ENCODE measurements at places on chromosomes 16 and 17.

DNA sequence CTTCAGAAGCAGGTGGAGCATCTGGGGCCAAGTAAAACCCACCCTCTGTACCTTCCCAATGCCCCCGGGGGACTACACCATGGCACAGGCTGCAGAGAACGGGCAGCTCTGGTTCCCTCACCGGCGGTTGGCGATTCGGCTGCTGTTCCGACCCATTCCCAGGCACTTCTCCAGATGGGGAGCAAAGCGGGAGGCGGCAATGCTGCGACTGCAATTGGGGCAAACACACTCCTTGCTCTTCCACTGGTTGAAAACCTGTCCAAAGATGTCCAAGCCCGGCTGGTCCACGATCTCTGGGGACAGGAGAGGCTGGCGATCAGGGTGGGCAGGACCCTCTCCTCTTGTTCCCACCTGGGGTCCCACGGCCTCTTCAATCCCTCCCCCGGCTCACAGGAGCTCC is 2.6 kb downstream of the ATXN7L3 start:
- H3K36me3 ChIP-seq, result peaks cover 56% of the 10 kb centered on the region
- H3K27me3 ChIP-seq, result no peaks in the 10 kb centered on the region
- DNase-seq, result no peak
- peaks cover 29% of the 10 kb centered on the region for H3K4me1 ChIP-seq

DNA sequence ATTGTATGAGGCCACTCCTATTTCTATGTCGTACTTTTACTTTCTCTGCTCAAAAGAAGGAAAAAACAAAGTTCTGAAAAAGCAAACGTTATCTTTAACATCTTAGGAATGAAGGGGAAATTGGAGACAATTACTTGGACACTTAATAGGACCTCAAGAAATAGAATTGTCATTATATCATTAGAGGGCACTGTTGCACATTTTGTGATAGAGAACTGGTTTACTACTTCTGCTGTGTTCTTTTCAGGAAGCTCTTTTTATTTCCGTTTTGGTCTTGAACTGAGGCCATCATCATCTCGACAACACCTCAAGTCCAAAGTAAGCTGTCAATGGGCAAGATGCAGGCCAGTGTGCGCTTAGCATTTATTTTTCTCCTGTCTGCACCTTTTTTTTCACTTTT is 14.6 kb downstream of the COG4 start:
- no peak overlapping the region for H3K4me3 ChIP-seq
- H3K27me3 ChIP-seq, result no peaks in the 10 kb centered on the region
- peaks cover 80% of the 10 kb centered on the region for H3K36me3 ChIP-seq
- H3K4me1 ChIP-seq, result no peaks in the 10 kb centered on the region
- DNase-seq, result peak; percentile 15
- H3K27ac ChIP-seq, result no peak overlapping the region

DNA sequence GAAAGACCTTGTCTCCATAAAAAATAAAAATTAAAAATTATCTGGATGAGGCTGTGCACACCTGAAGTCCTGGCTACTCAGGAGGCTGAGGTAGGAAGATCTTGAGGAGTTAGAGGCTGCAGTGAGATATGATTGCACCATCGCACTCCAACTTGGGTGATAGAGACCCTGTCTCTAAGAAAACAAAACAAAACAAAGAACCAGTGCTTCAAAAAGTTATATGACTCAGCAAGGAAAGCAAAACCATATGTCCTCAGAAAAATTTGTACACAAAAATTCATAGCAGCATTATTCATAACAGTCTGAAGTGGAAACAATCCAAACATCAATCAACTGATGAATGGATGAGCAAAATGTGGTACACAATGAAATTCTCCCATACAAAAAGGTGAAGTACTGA is 48.9 kb downstream of the SLFN5 start:
- H3K36me3 ChIP-seq, result no peaks in the 10 kb centered on the region
- no peak overlapping the region for H3K27ac ChIP-seq
- H3K4me3 ChIP-seq, result no peak overlapping the region
- no peak for DNase-seq

DNA sequence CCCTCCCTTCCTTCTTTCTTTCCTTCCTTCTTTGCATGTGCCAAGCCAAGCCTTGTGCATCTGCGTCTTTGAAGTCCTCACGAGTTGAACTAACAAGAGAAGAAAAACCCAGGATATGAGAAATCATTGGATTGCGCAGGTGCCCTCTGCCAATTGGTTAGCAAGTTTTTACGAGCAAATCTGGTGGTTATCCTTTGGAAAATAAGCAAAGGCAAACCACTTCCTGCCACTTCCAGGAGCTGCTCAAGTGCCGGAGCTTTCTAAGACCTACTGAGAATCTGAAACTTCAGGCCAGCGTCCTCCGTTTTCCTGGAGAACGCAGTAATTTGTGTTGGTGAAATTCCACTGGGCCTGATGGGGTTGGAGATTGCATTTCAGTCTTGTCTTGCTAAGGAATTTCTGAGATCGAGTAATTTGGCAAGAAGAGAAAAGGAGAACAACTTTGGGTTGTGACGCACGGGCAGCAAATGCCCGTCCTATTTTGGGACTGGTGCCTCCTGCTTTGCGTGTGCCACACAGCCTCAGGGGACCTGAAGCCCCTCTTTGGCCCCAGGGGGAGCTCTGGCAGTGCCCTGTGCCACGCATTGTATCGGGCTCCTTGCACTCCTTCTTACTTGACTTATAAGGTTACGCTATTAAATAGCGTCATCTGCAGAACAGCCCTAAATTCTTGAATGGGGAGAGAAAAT is 56.4 kb downstream of the CMIP start:
- peaks cover 18% of the 10 kb centered on the region for H3K4me1 ChIP-seq
- H3K27ac ChIP-seq, result no peak overlapping the region

DNA sequence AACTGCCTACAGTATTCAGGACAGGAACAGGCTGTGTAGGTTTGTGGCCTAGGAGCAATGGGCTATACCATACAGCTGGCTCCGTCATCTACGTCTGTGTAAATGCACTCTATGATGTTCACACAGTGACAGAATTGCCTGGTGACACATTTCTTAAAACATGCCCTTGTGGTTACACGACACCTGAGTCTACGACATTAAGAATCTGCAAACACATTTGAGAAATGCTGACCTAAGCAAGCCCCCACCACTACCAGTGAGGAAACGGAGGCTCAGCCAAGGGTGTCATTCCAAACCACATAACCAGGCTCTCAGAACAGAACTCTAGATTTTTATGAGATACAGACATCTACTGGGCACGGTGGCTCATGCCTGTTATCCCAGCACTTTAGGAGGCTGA is 23.5 kb downstream of the USP36 start:
- no peak overlapping the region for H3K4me3 ChIP-seq
- H3K27ac ChIP-seq, result no peak overlapping the region
- H3K27me3 ChIP-seq, result no peaks in the 10 kb centered on the region
- no peak for DNase-seq

- H3K36me3 ChIP-seq, result no peaks in the 10 kb centered on the region
- H3K4me1 ChIP-seq, result no peaks in the 10 kb centered on the region
- H3K27me3 ChIP-seq, result no peaks in the 10 kb centered on the region
- H3K4me3 ChIP-seq, result no peak overlapping the region
Measured at GRCh38 chr17:13825526-13826040, 223.9 kb upstream of the HS3ST3A1 start.

- peaks cover 14% of the 10 kb centered on the region for H3K36me3 ChIP-seq
- no peak overlapping the region for H3K4me3 ChIP-seq
- no peak for DNase-seq
- H3K4me1 ChIP-seq, result peaks cover 51% of the 10 kb centered on the region
- H3K27me3 ChIP-seq, result no peaks in the 10 kb centered on the region
- H3K27ac ChIP-seq, result no peak overlapping the region
Measured at GRCh38 chr16:85374571-85374872, 238.6 kb upstream of the GSE1 start.

All from mesenchymal stem cell (in vitro differentiated cells and primary cell).